ENCODE measurements at places on chromosomes 5 and 9. TPM values are rescaled to one million over a fixed set of nuclear protein-coding genes. Genes with fewer than 3 reads are reported as not detected.
A peak's percentile ranks its signal among the peaks of the same experiment; 100 is the strongest.

GRCh38 chr5:60399507-60399906, 300.5 kb downstream of the DEPDC1B start:
- H3K27ac ChIP-seq: no peak overlapping the region
- H3K36me3 ChIP-seq: no peaks in the 10 kb centered on the region
- DNase-seq: no peak
- no peaks in the 10 kb centered on the region for H3K4me1 ChIP-seq
- H3K27me3 ChIP-seq: no peaks in the 10 kb centered on the region

DNA sequence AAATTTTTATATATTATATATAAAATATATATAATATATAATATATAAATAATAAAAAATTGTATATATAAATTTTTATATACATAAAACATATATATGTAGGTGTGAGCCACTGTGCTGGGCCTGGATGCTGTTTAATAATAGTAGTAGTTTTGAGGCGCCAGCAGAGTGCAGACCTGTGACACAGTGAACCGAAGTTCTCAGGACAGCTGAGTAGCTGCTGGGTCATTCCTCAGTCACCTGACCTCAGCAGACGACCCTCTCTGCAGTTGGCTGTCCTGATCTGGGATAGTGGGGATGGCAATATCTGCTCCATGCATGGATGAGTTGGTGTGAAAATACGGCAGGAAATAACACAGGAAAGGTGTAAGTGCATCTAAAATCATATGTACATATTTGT, 3.3 kb upstream of the SNX18 start:
- H3K4me3 ChIP-seq: no peak overlapping the region
- no peaks in the 10 kb centered on the region for H3K4me1 ChIP-seq
- DNase-seq: no peak
- H3K36me3 ChIP-seq: peaks cover 3% of the 10 kb centered on the region

DNA sequence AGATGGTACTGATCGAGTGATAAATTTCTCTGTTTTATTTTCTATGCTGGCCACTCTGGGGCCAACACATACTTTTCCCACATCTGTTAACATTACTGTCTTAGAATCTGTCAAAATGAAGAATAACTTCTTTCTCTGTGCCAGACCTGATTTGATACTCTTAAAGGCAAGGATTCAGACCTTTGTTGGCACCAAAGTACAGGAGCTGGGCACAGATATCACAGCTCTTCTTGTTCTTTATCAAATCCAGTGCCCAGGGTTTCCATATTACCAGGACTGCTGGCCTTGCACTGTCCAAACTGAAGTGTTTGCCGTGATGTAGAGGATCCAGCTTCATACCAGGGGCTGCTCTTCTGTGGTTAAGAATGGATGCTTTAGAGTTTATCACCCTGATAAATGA, 20.9 kb downstream of the ZNF474 start:
- no peak overlapping the region for H3K27ac ChIP-seq
- H3K4me1 ChIP-seq: no peaks in the 10 kb centered on the region
- H3K27me3 ChIP-seq: no peaks in the 10 kb centered on the region

GRCh38 chr9:117682955-117683710, 21.1 kb upstream of the TLR4 start:
- H3K36me3 ChIP-seq: no peaks in the 10 kb centered on the region
- H3K4me3 ChIP-seq: no peak overlapping the region
- no peak for DNase-seq
- H3K27ac ChIP-seq: no peak overlapping the region

GRCh38 chr5:98827161-98827560, 53.7 kb downstream of the RGMB start:
- no peaks in the 10 kb centered on the region for H3K4me1 ChIP-seq
- no peaks in the 10 kb centered on the region for H3K27me3 ChIP-seq
- H3K27ac ChIP-seq: no peak overlapping the region
- no peak for DNase-seq

DNA sequence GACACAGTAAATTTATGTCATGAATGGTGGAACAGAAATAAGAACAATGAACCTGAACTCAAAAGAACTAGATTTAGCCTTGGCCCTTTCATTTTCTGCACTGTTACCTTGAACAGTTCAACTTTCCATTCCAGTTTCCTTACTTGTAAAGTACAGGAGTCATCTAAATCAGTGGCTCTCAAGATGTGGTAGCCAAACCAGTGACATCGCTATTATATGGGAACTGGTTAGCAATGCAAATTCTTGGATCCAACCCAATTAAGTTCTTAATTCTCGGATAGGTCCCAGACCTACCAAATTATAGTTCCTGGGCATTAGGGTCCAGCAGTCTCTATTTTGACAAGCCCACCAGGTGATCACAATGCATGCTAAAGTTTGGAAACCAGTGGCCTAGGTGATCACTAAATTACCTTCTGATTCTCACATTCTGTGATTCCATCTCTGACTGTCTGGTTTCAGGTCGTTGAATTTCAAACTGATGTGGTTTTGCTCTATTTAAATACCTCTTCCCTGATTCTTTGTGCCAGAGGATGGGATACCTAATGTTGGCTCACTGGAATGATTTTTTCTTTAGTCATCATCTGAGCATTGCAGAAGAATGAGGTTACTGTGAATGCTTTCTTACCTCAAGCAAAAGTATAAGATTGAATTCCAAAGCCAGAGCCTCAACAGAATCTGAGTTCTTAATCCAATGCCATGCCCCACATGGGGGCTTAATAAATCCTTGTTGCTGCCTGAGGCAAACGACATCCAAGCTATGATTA, 253.8 kb downstream of the ENC1 start:
- no peak overlapping the region for H3K4me3 ChIP-seq
- H3K27me3 ChIP-seq: no peaks in the 10 kb centered on the region
- no peak overlapping the region for H3K27ac ChIP-seq
- H3K36me3 ChIP-seq: no peaks in the 10 kb centered on the region
- no peak for DNase-seq
- H3K4me1 ChIP-seq: no peaks in the 10 kb centered on the region

- no peaks in the 10 kb centered on the region for H3K36me3 ChIP-seq
- H3K4me1 ChIP-seq: no peaks in the 10 kb centered on the region
- no peak overlapping the region for H3K27ac ChIP-seq
- H3K4me3 ChIP-seq: no peak overlapping the region
- H3K27me3 ChIP-seq: no peaks in the 10 kb centered on the region
These were observed 141.8 kb upstream of the MAST4 start for GRCh38 chr5:66454186-66455078.

DNA sequence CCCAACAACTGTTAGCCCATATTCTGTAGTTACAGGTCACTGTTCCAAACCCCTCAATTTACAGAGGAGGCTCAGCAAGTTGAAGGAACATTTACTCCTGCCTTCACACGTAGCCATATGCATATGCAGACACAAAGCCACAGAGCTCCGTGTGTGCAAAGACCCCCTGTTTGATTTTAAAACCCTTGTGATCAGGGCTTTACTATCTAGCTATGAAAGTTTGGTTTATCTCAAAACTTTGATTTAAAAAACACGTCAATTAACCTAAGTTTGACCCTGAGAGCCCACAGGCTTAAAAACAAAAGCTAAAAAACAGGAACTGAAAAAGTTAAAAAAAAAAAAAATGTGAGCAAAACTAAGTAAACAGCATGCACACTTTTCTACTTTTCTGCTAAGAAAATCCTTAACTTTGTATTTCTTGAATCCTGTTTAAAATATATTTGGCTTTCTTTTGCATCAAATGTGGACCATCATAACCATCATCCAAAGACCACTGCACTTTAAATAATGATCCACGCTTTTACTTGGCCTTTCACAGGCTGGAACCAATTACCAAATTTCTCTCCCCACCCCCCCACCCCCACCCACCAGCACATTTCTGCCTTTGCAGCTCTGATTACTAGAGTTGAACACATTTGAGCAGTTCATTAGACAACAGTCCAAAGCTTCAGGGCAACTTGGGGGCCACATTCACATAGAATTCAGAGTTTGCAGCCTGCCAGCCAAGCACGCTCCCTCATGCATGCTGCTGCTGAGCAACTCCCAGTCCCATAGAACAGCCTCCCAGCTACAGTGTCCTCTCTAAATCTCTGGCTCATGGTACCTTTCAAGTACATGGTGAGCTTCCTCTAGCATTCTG, 128.8 kb upstream of the MAP3K1 start:
- no peak overlapping the region for H3K27ac ChIP-seq
- no peaks in the 10 kb centered on the region for H3K36me3 ChIP-seq
- no peak overlapping the region for H3K4me3 ChIP-seq
- no peaks in the 10 kb centered on the region for H3K27me3 ChIP-seq
- H3K4me1 ChIP-seq: no peaks in the 10 kb centered on the region
- no peak for DNase-seq

- H3K36me3 ChIP-seq: peaks cover 10% of the 10 kb centered on the region
- no peaks in the 10 kb centered on the region for H3K4me1 ChIP-seq
- DNase-seq: peak; percentile 50
- no peaks in the 10 kb centered on the region for H3K27me3 ChIP-seq
These were observed 85.9 kb downstream of the SETX start for GRCh38 chr9:132268725-132269352.

GRCh38 chr9:128919402-128920089, 1.2 kb upstream of the PHYHD1 start:
- H3K4me3 ChIP-seq: no peak overlapping the region
- no peaks in the 10 kb centered on the region for H3K36me3 ChIP-seq
- H3K27ac ChIP-seq: no peak overlapping the region
- peaks cover 10% of the 10 kb centered on the region for H3K4me1 ChIP-seq

GRCh38 chr5:134538296-134538695, 12.8 kb downstream of the JADE2 start:
- H3K27ac ChIP-seq: no peak overlapping the region
- peaks cover 7% of the 10 kb centered on the region for H3K4me1 ChIP-seq
- H3K36me3 ChIP-seq: peaks cover 11% of the 10 kb centered on the region

DNA sequence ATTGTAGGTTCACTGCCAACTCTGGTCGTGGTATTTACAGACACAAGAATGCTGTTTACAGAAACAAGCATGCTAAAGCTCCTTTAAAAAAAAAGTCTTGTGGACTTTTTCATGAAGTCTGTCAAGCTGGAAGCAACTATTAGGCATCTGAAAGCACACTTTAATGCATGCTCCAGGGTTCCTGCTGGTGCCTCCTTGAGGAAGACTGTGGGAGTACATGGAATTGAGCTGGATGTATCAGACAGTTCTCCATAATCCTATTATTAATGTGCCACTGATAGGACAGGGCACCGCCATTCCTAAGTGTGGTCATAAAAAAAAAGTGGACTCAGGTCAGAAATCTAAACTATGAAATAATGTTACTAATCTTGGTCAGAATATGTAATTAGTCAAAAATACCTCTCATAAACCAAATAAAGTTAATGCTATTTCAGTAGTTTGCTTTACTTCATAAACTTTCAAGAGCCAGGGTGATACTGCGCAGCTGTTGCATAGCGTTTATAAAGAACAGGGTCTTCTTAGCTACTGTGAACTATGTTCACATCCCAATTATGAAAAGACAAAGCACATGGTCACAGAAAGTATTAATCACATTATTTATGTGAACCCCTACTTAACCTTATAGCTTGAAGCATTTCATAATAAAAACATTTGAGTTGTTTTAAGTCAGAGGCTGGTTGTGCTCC, 390.8 kb upstream of the PTGER4 start:
- H3K36me3 ChIP-seq: no peaks in the 10 kb centered on the region
- DNase-seq: no peak
- no peaks in the 10 kb centered on the region for H3K4me1 ChIP-seq

The EGFL7 gene
- 39.8 TPM for total RNA-seq

The MRPS27 gene
- total RNA-seq: 105 TPM

The FAXDC2 gene
- 3.7 TPM for total RNA-seq

The ADGRD2 gene
- 1.1 TPM for total RNA-seq

The SPATA31D4 gene
- total RNA-seq: not detected

The SPEF2 gene
- 1.3 TPM for total RNA-seq

The SPINK1 gene
- 0.48 TPM for total RNA-seq

The NUDT12 gene
- total RNA-seq: 12.5 TPM

The HAND1 gene
- total RNA-seq: not detected

All from H1 (cell line).